ENCODE measurements at places on chromosomes 6 and 20. TPM values are rescaled to one million over a fixed set of nuclear protein-coding genes. Genes with fewer than 3 reads are reported as not detected.

MOG gene
- total RNA-seq: not detected

MTHFD1L gene
- total RNA-seq: 74.5 TPM

FAM209B gene
- not detected for total RNA-seq

LAMA4 gene
- 54.7 TPM for total RNA-seq

NR2E1 gene
- total RNA-seq: 0.18 TPM

LHFPL5 gene
- not detected for total RNA-seq

ZGPAT gene
- total RNA-seq: 29.4 TPM

CST1 gene
- total RNA-seq: not detected

TBXT gene
- not detected for total RNA-seq

MUC22 gene
- not detected for total RNA-seq

METTL24 gene
- 8.1 TPM for total RNA-seq

AK9 gene
- 12.9 TPM for total RNA-seq

NKX2-4 gene
- total RNA-seq: not detected

TBX18 gene
- 84.1 TPM for total RNA-seq

HAO1 gene
- total RNA-seq: not detected

GJE1 gene
- not detected for total RNA-seq

TOX2 gene
- total RNA-seq: 3.9 TPM

ADGB gene
- total RNA-seq: not detected

DDX43 gene
- total RNA-seq: 0.94 TPM

DNA sequence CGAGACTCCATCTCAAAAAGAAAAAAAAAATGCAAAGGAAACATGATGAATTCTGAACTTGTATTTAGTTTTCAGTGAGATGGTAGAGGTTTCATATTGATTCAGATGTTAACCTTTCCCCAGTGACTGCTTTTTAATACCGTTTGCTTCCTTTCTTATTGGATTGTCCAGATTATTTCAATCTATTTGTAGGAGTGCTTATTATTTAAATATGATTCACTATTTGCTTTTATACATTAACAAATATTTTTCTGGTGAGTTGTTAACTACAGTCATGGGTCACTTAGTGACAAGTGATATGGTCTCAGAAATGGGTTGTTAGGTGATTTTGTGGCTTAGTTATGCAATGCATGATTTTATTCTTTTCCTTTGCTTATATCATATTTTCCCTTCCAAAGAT lies 8.4 kb downstream of the PI3 start:
- no peak for DNase-seq

GRCh38 chr6:112562301-112563231 lies 215.4 kb downstream of the RFPL4B start:
- DNase-seq: no peak

GRCh38 chr20:20664795-20665589 lies 47.5 kb downstream of the RALGAPA2 start:
- no peak for DNase-seq

GRCh38 chr6:146028252-146028795 lies 538 bp upstream of the GRM1 start:
- DNase-seq: peak; percentile 48

DNA sequence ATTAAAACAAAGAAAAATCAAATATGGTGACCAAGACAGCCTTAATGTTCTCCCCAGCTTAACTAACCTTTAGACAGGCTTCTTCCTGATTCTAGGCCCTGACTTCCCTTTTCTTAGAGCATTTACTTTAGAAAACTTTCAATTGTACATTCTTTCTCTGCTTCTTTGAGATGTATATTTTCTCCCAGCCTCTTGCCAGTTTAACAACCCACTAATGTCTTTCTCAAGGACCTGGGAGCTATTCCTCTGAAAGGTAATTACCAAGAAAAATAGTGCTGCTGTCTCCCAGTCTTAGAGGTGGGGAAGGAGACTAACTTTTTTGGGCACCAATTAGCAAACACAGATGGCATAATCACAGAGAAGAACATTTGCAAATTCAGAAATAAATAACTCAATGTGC lies 62.8 kb upstream of the KCNQ5 start:
- no peak for DNase-seq

- no peak for DNase-seq
Observed at GRCh38 chr20:63241272-63241671, 5.6 kb downstream of the BIRC7 start.

GRCh38 chr6:104357928-104358327 lies 501.8 kb downstream of the HACE1 start:
- DNase-seq: no peak

GRCh38 chr6:148842296-148843019 lies 95.6 kb downstream of the UST start:
- no peak for DNase-seq

DNA sequence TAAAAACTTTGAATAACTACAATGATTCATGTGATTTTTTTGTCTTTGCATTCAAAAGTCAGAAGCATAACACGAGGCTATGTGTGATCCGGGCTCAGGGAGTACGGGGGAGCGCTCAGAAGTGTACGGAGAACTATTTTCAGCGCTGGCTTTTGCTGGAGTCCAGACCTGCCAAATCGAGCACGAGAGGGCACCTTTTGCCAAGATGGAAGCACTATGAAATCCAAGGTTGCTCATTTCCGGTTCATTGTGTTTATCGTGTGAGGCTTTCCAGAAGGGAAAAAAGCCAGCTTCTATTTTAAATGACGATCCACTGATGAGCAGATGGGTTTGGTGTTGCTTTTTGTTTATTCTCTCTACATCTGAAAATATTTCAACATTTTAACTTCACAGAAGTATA lies 11.3 kb downstream of the RAMACL start:
- no peak for DNase-seq

GRCh38 chr6:135281227-135281626 lies 100.1 kb downstream of the MYB start:
- no peak for DNase-seq

- no peak for DNase-seq
Observed at GRCh38 chr6:55320696-55321086, 6.6 kb upstream of the GFRAL start.

DNA sequence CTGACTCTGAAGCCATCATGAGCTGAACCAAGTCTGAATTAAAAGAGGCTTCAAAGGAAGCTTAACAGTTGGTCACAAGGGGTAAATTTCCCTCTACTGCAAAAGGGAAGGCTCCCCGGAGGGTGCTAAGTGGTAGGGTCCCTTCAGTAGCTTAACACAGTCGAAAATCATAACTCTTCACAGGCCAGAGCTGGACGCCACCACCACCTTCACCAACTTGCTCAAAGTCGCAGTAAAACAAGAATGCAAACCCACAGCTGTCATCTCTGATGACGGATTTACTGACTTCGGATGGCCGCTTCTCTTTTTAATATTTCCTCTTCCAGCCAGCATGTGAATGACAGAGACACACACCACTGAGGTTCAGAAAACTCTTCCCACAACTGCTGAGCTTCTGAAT lies 144.7 kb upstream of the FBXL4 start:
- no peak for DNase-seq

DNA sequence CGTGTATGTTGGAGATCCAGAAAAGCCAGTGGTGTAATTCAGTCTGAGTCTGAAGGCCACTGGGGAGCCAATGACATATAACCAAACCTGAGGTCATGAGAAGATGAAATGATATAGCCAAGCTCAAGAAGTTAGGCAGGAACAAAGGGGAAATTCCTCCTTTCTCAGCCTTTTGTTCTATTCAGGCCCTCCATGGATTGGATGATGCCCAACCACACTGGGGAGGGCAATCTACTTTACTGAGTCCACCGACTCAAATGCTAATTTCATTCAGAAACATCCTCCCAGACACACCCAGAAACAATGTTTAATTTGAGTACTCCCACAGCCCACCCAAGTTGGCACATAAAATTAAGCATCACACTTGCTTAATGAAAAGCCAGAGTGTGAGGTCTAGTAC lies 183.6 kb downstream of the GJA1 start:
- no peak for DNase-seq

GRCh38 chr20:63963348-63963741 lies 6.4 kb downstream of the ZNF512B start:
- DNase-seq: no peak

GRCh38 chr6:136148523-136148922 lies 101.6 kb downstream of the MTFR2 start:
- DNase-seq: no peak

DNA sequence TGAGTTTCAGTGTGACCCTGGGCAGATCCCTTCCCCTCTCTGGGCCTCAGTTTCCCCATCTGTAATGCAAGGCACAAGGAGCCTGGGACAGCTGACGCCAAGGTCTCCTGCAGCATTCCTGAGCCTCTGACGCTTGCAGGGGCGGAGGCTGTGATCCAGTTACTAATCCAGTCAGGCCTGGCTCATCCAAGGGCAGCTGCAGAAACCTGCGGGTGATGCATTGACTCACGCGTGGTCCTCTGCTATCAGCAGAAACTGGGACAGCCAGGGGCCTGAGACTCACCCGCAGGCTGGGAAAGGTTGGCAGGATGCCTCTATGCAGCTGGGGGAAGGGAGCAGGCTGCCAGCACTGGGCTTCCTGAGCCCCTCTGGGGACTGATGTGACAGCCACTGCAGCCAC lies 65.0 kb upstream of the SIRPA start:
- no peak for DNase-seq

DNA sequence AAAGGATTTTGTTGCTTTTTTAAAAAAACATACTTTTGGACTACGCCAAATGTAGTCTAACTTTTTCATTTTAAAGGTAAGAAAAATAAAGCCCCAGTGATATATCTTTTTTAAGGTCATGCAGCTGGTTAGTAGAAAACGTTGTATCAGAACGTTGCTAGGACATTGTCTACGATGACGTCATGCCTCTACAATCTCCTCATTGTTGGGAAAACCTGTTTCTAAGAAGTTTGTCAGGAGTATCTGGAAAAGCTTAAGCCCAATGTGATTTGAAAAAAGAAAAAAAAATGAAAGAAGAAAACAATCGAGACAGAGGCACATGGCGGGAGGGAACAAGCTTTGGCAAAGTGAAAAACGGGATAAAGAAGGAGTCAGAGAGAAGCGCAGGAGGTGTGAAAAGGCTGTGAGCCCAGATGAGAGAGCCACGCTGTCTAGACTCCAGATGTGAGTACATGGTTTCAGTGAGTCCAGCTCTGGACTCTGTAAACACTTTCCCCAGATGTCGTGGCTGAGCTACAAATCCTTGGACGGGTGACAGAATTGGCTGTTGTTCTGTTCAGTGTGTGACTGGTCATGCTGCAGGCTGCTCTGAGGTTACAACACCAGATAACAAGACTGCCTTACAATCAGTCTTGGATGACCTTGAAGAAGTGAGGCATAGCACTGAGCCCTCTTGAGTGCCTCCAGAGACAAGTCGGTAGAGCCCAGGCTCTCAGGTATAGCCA lies 656.7 kb upstream of the ID4 start:
- peak; percentile 55 for DNase-seq

- no peak for DNase-seq
Observed at GRCh38 chr6:69816026-69816425, 19.2 kb upstream of the LMBRD1 start.

DNA sequence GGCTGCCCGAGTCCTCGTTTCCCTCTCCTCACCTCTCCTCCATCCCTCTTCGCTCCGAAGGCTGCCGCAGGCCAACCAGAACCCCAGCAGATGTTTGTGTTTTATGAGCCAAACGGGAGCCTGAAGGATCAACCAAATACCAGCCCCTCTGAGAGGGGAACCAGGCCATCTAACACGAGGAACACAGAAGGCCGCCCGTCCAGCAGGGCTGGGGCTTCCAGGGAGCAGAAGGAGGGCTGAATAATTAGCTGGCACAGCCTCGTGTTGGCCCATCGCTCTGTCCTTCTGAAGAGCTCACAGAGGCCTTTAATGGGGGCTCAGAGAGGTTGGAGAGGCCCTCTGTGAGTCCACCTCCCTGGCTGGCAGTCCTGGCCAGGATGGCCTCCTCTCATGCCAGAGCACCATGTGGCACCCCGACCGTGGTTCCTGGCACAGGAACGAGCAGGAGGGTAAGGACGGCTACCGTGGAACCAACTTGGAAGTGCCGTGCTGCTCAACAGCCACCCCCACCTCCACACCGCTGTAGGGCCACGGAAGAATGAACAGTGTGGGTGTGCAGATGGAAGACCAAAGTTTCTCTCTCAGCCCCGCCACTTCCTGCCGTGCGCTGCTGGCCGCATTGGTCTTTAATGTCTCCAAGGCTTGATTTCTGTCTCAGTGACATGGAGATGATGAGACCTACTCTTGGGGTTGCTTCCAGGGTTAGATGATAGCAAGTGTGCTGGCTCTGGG lies 155.2 kb downstream of the SCML4 start:
- DNase-seq: no peak

GRCh38 chr20:37853823-37854375 lies 49.0 kb upstream of the VSTM2L start:
- DNase-seq: no peak

- no peak for DNase-seq
Observed at GRCh38 chr6:135088818-135089809, 34.5 kb upstream of the HBS1L start.

DNA sequence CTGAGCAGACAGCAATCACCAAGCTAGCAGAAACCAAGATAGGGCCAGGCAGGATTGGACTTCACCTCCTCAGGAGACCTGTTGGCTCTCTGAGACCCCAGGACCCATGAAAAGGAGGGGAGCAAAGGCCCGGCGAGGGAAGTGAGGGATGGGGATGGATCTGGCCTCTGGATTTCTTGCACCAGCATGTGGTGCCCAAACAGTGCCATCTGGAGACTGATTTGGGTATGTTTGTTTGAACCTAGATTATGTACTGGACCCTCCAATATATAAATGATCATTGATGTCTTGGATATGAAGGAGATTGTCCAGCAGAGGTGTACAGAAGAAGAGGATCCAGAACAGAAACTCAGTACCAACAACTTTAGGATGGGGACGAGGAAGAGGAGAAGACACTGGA lies 83.4 kb upstream of the LY86 start:
- DNase-seq: no peak

GRCh38 chr6:135141728-135142127 lies 39.4 kb upstream of the MYB start:
- DNase-seq: no peak

DNA sequence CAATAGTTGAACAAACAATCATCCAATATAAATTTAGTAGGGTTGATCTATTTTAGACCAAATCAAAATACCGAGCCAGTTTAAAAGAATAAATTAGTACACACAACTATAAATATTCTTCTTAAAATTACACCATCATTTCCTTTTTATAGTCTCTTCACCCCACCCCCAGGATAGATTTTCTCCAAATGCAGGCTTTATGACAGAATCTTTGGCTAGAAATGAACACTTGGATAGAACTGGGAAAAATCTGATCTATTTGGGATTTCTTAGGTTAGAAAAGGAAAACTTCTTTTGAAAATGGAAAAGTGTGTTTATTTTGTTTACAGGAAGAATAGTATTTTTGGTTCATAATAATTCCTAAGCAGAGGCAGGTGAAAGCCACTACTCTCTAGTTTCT lies 74.6 kb downstream of the HMGN3 start:
- no peak for DNase-seq

- no peak for DNase-seq
Observed at GRCh38 chr6:27133281-27134227, 113.9 kb upstream of the PRSS16 start.

Measured in ureter (tissue), 1 donor.